C1 segment of cervical spinal cord (tissue), 14 donors: ENCODE measurements at places on chromosomes 2 and 18.
A peak's percentile ranks its signal among the peaks of the same experiment; 100 is the strongest.

DNA sequence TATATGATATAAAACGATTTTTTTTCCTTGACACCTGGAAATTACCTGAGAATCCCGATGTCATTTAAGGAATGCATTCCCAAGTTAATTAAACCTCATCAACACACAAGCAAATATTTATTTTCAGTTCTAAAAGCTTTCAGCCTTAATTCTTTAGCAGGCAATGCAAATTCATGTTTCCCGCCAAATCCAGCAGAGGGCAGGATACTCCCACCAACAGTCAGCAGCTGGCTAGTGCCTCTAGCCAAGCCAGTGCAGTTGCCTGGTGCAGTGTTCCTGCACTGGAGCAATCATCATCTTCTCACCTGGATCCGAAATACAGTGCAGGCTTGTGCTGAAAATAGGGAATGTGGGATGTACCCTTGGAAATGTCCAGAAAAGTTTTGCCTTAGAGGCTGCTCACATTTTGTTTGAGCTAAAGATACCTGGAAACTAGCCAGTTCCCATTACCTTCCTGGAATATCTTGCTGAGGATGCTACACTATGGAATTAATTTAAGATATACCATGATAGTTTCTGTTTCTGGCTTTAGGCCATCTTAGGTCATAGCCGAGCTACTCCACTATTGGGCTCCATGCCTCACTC lies 48.4 kb upstream of the CYTIP start:
- peak; percentile 12 for DNase-seq

DNA sequence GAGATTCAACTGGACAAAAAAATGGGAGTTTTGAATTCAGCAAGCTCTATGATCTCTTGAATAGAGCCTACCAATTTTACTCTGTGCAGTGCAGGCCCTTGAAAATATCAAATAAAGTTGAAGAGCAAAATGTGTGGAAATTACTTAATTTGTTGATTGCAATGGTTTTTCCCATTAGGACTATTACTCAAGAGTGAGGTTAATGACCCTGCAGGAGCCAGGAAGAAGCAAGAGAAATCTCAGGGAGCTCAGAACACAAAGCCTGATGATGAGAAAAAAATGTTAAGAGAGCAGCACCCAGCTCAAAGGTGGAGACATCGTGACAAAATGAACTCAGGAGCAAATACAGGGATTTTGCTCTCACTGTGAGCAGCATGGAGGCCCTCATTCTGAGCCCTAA lies 337.6 kb upstream of the TRIB2 start:
- no peak for DNase-seq

DNA sequence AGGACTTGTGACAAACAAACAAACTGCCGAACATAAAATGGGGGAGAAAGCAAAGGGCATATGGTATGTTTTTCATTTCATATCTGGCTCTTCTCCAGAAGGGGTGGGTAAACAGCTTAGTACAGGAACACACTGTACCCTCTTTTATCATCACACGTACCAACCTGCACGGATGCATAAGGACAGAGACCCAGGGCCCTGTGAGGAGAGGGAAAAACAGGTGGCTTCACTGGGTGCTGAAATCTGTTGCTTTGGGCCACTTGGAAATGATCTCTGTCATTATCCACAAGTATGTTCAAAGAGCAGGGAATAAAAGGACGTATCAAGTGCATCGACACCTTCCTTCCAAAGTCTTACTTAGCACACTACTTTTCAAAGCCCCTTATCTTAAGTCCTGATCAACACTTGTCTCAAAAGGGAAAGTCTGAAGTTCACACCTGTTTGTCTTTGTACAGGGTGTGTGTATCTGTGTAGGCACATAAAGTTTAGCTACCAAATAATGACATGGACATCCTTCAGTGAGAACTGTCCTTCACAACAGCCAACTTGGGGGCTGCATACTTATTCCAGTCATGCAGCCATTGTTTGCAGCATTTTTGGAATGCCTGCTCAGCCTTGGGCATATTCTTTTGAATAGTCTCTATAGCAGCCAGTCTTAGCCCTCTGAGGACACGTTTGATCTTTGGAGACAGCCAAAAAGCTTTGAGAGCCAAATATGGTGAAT lies 60.6 kb downstream of the IRS1 start:
- DNase-seq, result no peak

- DNase-seq, result no peak
These were observed 135.0 kb upstream of the RIOK3 start for GRCh38 chr18:23317975-23318675.

GRCh38 chr18:38923126-38923525 lies 1357.5 kb upstream of the CELF4 start:
- no peak for DNase-seq
